SW 1271 (cell line): ENCODE measurements at places on chromosomes 1 and 21.

DNA sequence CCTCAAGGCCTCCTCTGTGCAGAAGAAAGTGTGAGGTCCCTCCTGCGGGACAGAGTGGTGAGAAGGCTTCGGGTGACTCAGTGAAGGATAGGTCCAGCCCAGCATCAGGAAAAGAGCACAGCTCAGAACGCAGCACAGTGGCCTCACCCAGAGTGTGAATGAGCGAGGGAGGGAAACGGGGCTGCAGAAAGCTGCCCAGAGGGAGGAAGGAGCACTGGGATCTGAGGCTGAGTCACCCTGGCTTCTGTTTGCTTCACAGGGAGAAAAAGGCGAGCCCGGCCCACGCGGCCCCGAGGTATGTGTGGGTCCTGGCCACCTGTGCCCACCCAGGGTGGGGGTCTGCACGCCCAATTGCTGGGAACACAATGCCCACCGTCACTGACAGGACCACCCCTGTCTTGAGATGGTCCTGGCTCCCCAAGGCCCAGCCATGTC lies 24.3 kb downstream of the COL6A2 start:
- DNase-seq: no peak

- no peak for DNase-seq
Measured at GRCh38 chr1:158330391-158331105, 783 bp downstream of the CD1B start.

- no peak for DNase-seq
Measured at GRCh38 chr21:20511216-20511880, 486.9 kb upstream of the NCAM2 start.

DNA sequence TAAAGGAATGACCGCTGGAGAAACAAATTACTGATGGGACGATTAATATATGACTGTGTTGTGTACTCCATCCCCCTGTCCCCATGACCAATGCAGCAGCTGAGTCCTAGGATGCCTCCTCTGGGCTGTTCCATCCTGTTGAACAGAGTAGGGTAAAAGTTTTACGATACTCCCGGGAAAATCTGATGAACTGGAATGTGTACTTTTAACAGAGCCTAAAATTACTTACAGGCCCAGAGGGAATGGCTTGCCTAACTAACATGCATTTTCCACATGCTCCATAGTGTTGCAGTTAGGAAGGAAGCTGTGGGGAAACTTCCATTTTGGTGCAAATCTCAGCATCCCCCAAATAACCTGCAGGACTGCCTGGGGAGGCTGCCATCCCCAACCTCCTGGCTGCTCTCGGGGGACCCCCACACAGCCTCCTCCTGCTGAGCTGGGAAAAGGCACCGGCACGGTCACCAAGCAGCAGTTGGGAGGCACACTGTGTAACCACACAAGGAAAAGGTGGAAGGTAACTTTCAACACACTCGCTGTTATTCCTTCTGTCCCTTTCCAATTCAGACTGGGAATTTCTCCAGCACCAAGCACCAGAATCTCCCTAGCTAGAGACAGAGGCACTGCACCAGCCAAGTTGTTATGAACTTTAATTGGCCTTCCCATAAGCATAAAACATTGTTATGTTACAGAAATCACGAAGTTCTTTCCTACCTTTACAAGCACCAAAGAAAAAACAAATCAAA lies 97.2 kb downstream of the BCAR3 start:
- DNase-seq: no peak

DNA sequence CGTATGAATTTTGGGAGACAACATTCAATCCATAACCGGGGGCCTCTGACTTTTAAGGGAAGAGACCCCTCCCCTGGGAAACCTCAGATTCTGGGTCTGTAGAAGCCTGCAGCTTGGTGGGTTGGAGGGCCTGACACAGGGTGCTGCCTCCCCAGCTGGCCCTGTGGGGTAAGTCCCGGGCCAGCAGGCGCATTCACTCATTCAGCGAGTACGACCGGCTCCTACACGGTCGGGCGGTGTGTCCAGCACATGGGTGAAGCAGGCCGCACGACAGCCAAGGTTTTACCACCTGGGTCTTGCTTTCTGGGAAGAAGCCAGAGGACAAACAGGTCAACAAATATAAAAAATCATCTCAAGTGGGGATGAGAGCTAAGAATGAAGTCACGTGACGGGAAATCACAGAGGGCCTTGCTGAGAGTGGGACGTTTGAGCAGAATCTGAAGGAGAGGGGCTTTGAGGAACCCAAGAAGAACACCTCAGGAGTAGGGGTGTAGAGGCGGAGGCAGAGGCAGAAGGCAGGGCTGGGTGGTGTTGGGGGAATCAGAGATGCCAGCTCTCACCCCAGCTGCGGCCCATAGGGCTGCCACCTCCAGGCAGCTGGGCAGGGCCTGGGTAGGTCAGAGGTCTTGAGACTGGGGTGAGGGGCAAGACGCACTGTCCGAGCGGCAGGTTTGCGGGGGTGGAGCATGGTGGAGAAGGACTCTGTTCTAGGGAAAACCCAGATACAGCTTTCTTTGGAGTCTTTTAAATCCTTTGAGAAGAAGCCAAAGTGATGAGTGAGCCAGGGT lies 333.3 kb upstream of the VAMP3 start:
- DNase-seq: no peak

DNA sequence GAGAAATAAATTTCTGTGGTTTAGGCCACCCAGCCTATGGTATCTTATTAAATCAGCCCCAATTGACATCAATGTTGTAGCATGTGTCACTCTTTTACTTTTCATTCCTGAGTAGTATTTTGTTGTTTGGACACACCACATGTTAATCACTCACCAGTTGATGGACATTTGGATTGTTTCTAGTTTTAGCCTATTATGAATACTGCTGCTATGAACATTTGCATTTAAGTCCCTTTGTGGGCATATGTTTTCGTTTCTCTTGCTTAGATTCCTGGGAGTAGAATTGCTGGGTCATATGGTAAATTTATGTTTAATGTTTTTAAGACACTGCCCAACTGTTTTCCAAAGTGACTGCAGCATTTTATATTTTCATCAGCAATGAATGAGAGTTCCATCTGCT lies 50.2 kb upstream of the NUF2 start:
- DNase-seq: no peak

DNA sequence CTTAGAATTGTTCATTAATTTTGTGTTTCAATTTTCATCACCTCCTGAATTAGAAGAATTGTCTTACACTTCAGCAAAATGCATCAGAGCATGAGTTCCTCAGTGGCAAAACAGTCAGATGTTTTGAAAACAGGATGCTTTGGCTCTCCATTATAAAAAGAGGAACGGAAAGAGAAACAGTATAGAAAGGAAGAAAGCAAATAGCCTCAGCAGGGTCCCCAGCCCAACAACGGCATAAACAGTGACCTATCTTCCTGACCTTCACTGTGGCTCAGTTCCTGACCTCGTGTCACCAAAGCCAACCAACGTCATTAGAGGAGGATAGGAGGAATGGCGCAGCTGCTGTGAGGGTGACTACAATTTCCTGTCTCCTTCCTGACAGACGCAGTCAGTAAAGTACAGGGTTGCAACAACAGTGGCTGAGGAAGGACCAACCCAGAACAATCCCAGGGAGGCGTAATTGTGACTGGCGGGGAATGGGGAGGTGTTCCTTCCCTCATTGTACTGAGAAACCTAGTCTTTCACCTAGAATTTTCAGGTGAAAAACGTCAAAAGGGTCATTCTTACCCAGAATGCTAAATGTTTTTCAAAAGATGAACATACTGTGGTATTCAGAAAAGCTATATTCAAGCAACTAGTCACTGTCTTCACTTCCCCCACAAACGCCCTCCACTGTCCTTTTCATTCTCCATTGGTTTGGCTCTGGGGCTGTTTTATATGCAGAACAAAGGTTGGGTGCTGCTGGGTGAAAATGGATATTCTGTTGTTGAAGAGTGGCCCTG lies 197.9 kb upstream of the SGIP1 start:
- no peak for DNase-seq

DNA sequence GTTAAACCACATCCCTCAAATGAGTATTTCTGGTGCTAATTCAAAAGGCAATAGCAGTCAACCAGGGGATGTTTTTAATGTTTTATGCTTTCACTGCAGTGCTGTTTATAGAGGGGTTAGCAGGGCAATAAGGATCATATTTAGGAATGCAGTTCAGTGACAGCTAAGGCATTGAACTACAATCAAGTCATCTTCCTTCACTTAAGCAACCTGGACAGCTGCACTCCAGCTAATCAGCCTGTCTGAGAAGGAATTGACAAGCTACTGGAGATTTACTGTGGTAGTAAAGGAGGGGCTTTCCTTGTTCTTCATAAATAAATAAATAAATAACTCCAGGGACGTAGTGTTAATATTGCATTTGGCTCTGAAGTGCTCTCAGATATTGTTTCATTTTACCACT lies 93.9 kb downstream of the DAB1 start:
- no peak for DNase-seq

GRCh38 chr1:46612937-46613660 lies 3.5 kb downstream of the MOB3C start:
- no peak for DNase-seq

DNA sequence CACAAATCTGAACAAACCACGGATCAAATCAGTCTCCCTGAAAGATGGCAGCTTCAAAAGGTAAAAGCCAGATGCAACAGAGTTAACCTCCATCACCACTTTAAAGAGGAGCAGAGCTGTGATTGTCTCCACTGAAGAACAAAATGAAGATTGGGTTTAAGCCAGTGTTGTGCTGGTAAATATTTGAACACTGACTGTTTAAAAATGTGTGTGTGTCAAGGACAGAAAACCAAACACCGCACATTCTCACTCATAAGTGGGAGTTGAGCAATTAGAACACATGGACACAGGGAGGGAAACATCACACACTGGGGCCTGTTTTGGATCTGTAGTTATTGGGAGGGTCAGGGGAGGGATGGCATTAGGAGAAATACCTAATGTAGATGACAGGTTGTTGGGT lies 83.9 kb downstream of the ST6GALNAC5 start:
- no peak for DNase-seq

- no peak for DNase-seq
Measured at GRCh38 chr1:87926921-87927320, 598.2 kb downstream of the LMO4 start.

DNA sequence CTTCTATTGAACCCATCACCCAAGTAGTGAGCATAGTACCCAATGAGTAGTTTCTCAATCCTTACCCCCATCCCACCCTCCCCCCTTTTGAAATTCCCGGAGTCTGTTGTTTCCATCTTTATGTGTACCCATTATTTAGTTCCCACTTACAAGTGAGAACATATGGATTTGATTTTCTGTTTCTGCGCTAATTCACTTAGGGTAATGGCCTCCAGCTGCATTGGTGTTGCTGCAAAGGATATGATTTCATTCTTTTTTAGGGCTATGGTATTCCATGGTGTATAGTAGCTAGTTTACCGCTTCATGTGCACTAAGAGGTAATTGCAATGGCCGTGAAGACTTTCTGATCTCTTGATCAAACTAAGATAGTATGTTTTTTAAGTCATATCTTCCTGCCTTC lies 107.5 kb upstream of the SERTAD4 start:
- DNase-seq: no peak

- no peak for DNase-seq
Measured at GRCh38 chr1:1210726-1211540, 3.0 kb downstream of the TNFRSF4 start.

DNA sequence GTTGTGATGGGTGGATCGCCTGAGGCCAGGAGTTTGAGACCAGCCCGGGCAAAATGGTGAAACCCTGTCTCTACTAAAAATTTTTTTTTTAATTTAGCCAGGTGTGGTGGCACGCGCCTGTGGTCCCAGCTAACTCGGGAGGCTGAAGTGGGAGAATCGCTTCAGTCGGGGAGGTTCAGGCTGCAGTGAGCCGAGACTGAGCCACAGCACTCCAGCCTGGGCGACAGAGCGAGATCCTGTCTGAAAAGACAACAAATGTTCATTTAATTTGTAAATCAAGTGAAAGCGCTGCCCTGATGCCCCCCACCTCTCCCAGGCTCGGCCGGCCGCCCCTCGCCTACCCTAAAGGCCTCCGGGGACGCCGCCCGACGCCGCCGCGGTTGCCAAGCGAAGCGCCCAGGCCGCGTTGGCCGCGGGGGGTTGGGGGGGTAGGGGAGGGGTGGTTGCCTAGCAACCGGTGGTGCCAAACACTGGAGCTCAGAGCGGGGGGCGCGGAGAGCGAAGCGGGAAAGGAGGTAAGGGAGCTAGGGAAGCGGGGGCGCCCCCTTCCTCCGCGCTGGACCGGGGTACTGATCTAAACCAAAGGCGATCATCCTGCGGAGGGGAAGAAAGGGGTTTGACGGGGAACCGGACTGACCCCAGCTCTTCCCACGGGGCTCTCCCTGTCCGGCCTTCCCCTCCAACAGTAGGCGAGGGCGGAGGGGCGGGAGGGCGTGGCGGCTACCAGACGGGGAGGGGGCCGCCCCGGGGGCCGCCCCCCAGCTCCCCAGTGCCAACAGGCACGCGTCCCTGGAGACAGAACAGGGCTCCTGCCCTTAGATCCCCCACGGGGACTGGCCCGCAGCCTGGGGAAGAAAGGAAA lies at the start of gene TEKT2:
TSS of gene TEKT2 (plus strand) at position 460 of the 862 bp plus-strand sequence. CDS start 828 bp downstream, outside the sequence.
- DNase-seq: no peak

GRCh38 chr1:33257207-33257771 lies 997 bp downstream of the ZNF362 start:
- DNase-seq: no peak

DNA sequence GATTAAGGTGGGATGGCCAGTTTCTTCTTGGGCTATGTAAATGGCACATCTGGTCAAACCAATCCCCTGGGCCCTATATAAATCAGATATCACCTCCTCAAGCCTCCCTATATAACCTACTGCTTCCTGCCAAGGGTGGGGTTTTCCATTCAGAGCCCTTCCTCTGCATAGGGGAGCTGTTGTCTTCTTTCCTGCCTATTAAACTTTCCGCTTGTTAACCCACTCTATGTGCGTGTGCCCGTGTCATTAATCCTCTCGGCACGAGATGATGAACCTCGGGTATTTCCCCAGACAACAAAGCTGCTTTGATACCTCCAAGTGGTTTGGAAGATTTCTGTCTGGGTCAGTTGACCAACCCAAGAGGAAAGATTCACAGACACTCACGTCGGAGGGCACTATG lies 19.3 kb upstream of the SERTAD4 start:
- no peak for DNase-seq

GRCh38 chr1:31761883-31762282 lies 2.3 kb downstream of the ADGRB2 start:
- no peak for DNase-seq

- DNase-seq: no peak
Measured at GRCh38 chr1:54865238-54866073, 21.5 kb downstream of the DHCR24 start.

- no peak for DNase-seq
Measured at GRCh38 chr21:41831866-41832595, 47.1 kb downstream of the PRDM15 start.

GRCh38 chr1:30242722-30243457 lies 480.5 kb downstream of the MATN1 start:
- no peak for DNase-seq

- no peak for DNase-seq
Measured at GRCh38 chr1:85202092-85202863, 1.5 kb upstream of the SYDE2 start.

- DNase-seq: no peak
Measured at GRCh38 chr1:36134505-36135329, 9.7 kb upstream of the COL8A2 start.

- no peak for DNase-seq
Measured at GRCh38 chr21:14833241-14833640, 231.6 kb downstream of the NRIP1 start.

GRCh38 chr1:119971710-119972570 lies 75.6 kb upstream of the ADAM30 start:
- DNase-seq: no peak
